Stimulated activated CD4-positive, alpha-beta T cell treated with anti-CD3 and anti-CD28 coated beads, TNF-alpha, amount 100 ng/mL, for 1 hour (primary cell): ENCODE measurements at places on chromosomes 4 and X.

- DNase-seq: no peak
These were observed 14.1 kb downstream of the XIAP start for GRCh38 chrX:123873956-123874355.

- DNase-seq: no peak
These were observed 2.6 kb upstream of the LAS1L start for GRCh38 chrX:65537229-65537628.

- DNase-seq: no peak
These were observed 345.3 kb upstream of the LCORL start for GRCh38 chr4:18366892-18367291.

GRCh38 chr4:99025506-99025905 lies 30.0 kb downstream of the METAP1 start:
- DNase-seq: no peak

DNA sequence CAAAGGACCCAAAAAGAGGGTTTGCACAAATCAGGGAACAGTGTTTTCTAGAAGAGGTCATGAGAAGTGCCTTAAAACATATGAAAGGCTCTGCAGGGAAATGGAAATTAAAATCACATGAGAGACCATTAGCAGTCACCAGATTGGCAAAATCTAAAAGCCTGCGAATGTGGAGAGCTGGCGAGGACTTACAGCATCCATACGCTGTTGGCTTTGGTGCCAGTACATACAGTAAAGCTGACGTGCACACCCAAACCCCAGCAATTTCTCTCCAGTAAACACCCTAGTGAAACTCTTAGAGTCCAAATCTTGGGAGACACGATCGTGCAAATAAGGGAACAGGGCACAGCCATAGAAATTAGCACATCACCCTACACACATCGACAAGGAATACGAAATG lies 25.4 kb upstream of the PPP2R2C start:
- no peak for DNase-seq

GRCh38 chr4:95596676-95597075 lies 47.9 kb upstream of the UNC5C start:
- DNase-seq: no peak

GRCh38 chr4:149031399-149031798 lies 589.2 kb upstream of the NR3C2 start:
- no peak for DNase-seq

DNA sequence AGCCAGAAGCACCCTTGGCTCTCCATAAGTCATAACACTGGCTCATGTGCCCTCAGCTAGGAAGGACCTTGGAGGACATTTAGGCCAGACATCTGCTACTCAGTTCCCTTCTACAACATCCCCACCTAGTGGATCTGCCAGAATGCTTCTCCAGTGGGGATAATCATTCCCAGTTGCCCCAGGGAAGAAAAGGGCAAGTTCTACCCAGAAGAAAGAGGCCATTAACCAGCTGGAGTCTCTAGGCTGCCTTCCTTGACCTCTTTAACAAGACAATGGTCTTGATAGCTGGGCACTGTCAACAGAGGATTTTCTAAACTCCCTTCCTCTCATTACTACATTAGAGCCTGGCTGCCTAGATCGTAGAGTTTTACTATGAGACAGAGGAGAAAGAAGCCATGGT lies 42.0 kb downstream of the LGI2 start:
- no peak for DNase-seq

GRCh38 chr4:165059386-165059785 lies 5.7 kb downstream of the TRIM75 start:
- no peak for DNase-seq

- no peak for DNase-seq
These were observed 107.2 kb upstream of the NALF2 start for GRCh38 chrX:69396916-69397315.

- no peak for DNase-seq
These were observed 153.0 kb downstream of the ASB9 start for GRCh38 chrX:15116900-15117299.

GRCh38 chr4:18227880-18228279 lies 206.3 kb upstream of the LCORL start:
- DNase-seq: no peak

DNA sequence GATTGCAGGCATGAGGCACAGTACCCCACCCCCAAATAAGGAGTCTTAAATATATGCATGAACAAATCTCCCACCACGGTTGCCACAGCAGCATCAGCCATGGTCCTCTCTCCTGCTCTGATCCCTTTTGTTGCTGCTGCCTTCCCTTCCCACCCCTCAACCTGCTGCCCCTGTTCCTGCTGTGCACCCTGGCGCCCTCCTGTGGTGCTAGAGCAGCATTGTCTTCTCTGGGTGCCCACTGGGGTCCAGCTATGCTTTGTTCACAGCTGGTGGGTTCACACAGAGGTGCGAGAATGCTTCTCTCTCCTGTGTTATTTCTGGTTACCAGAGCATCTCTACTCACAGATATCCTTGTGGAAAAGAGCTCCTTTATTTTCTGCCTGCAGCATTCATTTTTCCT lies 116.2 kb downstream of the GATB start:
- no peak for DNase-seq

DNA sequence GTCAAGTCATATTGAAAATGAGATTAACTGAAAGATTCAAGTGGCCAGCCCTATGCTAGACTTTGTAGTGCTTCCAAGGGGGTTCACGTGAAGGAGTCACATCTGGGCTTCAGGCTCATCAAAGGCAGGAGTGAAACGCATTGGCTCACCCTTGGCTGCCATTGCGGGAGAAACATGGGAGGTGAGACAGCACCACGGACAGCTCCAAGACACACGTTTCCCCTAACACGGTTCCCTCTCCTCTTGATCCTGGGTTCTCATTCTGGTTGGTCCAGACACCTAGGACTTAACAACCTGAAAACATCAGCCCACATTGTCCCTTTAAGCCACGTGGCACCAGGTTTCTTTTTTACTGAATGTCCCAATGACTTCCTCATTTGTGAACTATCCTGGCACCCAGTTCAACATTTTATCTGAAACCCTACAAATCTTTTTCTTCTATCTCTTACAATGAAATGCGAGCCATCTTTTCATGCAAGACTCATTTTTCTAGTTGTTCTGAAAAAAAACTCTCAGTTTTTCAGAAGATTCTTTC lies 279.0 kb upstream of the VCX3A start:
- no peak for DNase-seq
